ENCODE measurements at places on chromosomes 7 and 10.

GRCh38 chr7:84232646-84233045 is 38.1 kb upstream of the SEMA3A start:
- DNase-seq = peak; percentile 62

GRCh38 chr7:129613016-129613337 is 1.5 kb downstream of the NRF1 start:
- no peak for DNase-seq

DNA sequence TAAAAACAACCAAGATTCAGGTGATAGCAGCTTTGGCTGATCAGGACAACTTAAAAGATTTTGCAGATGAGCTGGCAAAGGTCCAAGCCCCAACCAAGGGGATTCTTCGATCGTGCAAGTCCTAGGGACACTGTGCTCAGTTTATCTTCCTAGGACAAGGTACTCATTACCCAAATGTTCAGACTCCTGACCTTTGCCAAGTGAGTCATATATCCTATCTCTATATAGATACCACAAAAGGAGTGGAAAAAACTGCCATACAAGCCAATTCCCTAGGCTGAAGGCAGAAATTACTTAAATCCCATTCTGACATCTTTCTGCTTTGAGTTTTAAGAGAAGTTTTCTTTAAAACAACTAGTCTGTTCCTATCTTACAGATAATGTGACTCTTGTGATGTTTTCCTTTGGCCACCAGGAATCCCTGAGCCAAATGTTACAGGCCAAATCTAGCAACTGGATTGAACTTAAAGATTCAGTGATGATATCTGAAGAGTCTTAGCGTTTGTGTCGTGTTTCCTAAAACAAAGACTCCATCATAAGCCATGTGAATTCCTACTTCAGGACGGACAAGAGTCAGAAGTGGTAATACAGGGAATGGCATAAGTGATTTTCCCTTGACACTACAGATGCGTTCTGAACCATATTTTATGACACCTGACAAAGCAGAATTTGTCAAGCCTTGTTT is 142.6 kb upstream of the ASAH2 start:
- peak; percentile 53 for DNase-seq

GRCh38 chr10:3512263-3512662 is 272.7 kb downstream of the KLF6 start:
- peak; percentile 4 for DNase-seq

GRCh38 chr10:66747451-66747850 is 178.4 kb upstream of the LRRTM3 start:
- DNase-seq = peak; percentile 48

DNA sequence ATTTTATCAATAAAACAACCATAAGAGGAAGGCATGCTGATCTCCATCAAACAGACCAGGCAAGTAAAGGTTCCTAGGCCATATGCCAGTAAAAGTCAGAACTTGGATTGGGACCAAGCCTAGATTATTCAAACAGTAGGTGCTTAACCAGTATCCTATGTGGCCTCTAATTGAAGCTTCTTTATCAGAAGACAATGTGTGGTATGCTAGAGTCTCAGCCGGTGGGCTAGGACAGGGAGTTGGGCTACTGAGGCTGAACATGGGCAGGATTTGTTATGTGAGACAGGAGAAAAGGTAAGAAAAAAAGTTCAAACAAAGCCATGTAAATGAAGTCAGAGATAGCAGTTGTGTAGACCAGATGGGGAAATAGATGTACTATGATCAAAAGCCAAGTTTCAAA is 413.7 kb upstream of the GHITM start:
- no peak for DNase-seq

DNA sequence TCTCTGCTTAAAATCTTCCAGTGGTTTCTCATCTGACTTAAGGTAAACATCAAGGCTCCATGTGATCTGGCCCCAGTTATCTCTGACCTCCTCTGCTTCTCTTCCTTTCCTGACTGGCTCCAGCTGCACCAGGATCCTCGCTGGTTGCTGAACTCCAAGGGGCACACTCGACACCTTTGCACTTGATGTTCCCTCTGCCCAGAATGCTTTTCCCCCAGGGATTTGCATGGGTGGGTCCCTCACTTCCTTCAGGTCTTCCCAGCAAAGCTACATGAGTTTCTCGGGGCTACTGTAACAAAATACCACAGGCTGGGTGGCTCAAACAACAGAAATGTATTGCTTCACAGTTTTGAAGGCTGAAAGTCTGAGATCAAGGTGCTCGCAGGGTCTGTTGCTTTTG is 166.0 kb upstream of the CDCA7L start:
- DNase-seq = no peak

DNA sequence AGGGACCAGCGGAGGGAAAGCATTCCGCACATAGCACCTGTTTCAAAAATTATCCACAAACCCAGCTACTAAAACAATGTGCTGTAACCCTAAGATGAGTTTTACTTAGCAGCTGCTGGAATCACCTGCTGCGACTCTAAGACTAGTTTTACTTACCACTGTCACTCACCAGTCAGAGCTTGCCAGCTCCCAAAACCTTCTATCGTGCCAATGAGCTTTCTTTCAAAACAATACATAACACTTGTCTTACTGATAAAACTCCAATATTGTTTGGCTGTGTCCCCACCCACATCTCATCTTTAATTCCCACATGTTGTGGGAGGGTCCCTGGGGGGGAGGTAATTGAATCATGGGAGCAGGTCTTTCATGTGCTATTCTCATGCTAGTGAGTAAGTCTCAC is 18.4 kb downstream of the ST8SIA6 start:
- no peak for DNase-seq

- no peak for DNase-seq
These were observed 78.0 kb downstream of the HIP1 start for GRCh38 chr7:75660566-75661215.

DNA sequence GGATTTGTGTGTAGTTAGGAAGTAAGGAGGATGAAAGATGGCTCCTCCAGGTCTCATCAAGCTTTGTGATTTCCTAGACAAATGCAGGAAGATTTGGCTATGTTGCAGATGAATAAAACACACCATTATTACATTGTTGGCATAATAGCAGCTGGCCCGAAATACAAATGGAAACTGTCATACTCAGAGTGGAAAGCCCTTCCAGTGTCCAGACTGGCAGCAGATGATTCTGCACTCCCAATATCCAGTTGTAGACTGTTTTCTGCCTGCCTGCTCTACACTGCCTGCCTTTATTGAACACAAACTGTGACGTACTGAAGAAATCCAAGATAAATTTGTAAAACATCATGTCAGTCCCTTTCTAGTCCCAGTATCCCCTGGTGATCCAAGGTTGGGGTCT is 99.7 kb upstream of the FZD1 start:
- peak; percentile 52 for DNase-seq

GRCh38 chr7:25584112-25584938 is 356.0 kb upstream of the NPVF start:
- no peak for DNase-seq

DNA sequence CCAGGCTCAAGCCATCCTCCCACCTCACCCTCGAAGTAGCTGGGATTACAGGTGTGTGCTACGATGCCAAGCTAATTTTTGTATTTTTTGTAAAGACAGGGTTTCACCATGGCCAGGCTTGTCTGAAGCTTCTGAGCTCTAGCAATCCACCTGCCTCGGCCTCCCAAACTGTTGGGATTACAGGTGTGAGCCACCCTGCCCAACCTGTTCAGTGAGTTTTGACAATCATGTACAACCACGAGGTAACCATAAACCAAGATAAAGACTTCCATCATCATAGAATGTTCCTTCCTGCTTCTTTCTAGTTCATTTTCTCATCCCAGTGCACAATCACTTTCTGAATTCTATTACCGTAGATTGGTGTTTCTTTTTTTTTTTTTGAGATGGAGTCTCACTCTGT is 30.5 kb upstream of the MKRN1 start:
- no peak for DNase-seq
